Esophagus muscularis mucosa (tissue), 4 donors: ENCODE measurements at places on chromosomes 3 and 15. TPM values are rescaled to one million over a fixed set of nuclear protein-coding genes. Genes with fewer than 3 reads are reported as not detected.

BNC1 gene
- not detected for total RNA-seq

- no peaks in the 10 kb centered on the region for H3K36me3 ChIP-seq
- DNase-seq: no peak
- H3K27me3 ChIP-seq: no peaks in the 10 kb centered on the region
- H3K27ac ChIP-seq: no peak overlapping the region
Measured at GRCh38 chr3:10354361-10355015, 33.6 kb upstream of the SEC13 start.

DNA sequence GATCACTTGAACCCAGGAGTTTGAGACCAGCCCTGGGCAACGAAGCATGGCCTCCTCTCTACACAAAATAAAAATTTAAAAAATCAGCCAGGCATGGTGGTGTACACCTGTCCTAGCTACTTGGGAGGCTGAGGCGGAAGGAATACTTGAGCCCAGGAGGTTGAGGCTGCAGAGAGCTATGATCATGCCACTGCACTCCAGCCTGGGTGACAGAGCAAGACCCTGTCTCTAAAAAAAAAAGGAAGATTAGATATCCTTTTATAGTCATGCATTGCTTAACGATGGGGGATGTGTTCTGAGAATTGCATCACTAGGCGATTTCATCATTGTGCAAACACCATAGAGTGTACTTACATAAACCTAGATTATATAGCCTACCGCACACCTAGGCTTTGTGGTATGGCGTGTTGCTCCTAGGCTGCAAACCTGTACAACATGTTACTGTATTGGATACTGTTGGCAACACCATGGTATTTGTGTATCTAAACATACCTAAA, 12.6 kb downstream of the ALAS1 start:
- peaks cover 100% of the 10 kb centered on the region for H3K36me3 ChIP-seq
- no peaks in the 10 kb centered on the region for H3K4me1 ChIP-seq
- H3K27ac ChIP-seq: no peak overlapping the region
- no peak for DNase-seq

- H3K27me3 ChIP-seq: no peaks in the 10 kb centered on the region
- no peak overlapping the region for H3K27ac ChIP-seq
- no peaks in the 10 kb centered on the region for H3K36me3 ChIP-seq
- no peak overlapping the region for H3K4me3 ChIP-seq
- peaks cover 16% of the 10 kb centered on the region for H3K4me1 ChIP-seq
Measured at GRCh38 chr3:72082186-72082715, 297.3 kb upstream of the PROK2 start.

GRCh38 chr3:46900007-46900292, 22.4 kb downstream of the PTH1R start:
- H3K27me3 ChIP-seq: no peaks in the 10 kb centered on the region
- H3K4me3 ChIP-seq: no peak overlapping the region
- H3K36me3 ChIP-seq: no peaks in the 10 kb centered on the region
- H3K27ac ChIP-seq: no peak overlapping the region

CEP152 gene
- 10.1 TPM for total RNA-seq

DNA sequence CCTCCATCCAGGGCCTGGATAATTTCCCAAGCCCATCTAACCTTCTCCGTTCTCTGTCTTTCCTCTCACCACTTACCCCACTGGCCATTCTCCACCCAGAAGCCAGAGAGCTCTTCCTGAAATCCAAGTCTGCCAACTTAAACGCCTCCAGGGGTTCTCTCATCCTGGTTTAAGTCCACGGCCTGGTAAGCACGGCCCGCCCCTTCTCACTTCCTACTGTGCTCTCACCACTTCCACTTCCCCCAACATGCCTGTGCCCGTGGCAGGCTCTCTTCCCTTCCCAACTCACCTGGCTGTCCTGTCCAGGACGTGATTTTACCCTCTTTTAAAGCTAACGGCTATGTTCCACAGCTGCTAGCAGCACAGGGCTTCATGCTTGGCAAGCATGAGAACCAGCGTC, 1.7 kb upstream of the CX3CR1 start:
- no peaks in the 10 kb centered on the region for H3K36me3 ChIP-seq
- H3K27ac ChIP-seq: no peak overlapping the region
- DNase-seq: no peak
- H3K4me3 ChIP-seq: no peak overlapping the region
- no peaks in the 10 kb centered on the region for H3K27me3 ChIP-seq
- peaks cover 5% of the 10 kb centered on the region for H3K4me1 ChIP-seq

SERPINI2 gene
- not detected for total RNA-seq

CNTN3 gene
- 1.2 TPM for total RNA-seq

SEMA3G gene
- 7.1 TPM for total RNA-seq

KBTBD8 gene
- total RNA-seq: 2.5 TPM

CHRNA7 gene
- 2.8 TPM for total RNA-seq

CDHR4 gene
- total RNA-seq: not detected

- H3K27me3 ChIP-seq: no peaks in the 10 kb centered on the region
- no peak overlapping the region for H3K4me3 ChIP-seq
- peaks cover 22% of the 10 kb centered on the region for H3K36me3 ChIP-seq
- H3K27ac ChIP-seq: no peak overlapping the region
- DNase-seq: no peak
Measured at GRCh38 chr15:90547540-90547939, 17.8 kb downstream of the CRTC3 start.

GRCh38 chr3:133940536-133940935, 44.9 kb upstream of the RAB6B start:
- no peaks in the 10 kb centered on the region for H3K27me3 ChIP-seq
- no peak for DNase-seq
- peaks cover 22% of the 10 kb centered on the region for H3K4me1 ChIP-seq
- H3K4me3 ChIP-seq: no peak overlapping the region
- H3K27ac ChIP-seq: no peak overlapping the region

- no peaks in the 10 kb centered on the region for H3K36me3 ChIP-seq
- H3K4me3 ChIP-seq: no peak overlapping the region
- no peaks in the 10 kb centered on the region for H3K27me3 ChIP-seq
- no peak overlapping the region for H3K27ac ChIP-seq
- DNase-seq: no peak
Measured at GRCh38 chr3:106534206-106534605, 665.4 kb upstream of the CBLB start.

GRCh38 chr3:98806521-98806920, 43.4 kb downstream of the ST3GAL6 start:
- H3K4me3 ChIP-seq: no peak overlapping the region
- peaks cover 58% of the 10 kb centered on the region for H3K36me3 ChIP-seq
- H3K27me3 ChIP-seq: no peaks in the 10 kb centered on the region
- H3K4me1 ChIP-seq: no peaks in the 10 kb centered on the region
- DNase-seq: no peak

DNA sequence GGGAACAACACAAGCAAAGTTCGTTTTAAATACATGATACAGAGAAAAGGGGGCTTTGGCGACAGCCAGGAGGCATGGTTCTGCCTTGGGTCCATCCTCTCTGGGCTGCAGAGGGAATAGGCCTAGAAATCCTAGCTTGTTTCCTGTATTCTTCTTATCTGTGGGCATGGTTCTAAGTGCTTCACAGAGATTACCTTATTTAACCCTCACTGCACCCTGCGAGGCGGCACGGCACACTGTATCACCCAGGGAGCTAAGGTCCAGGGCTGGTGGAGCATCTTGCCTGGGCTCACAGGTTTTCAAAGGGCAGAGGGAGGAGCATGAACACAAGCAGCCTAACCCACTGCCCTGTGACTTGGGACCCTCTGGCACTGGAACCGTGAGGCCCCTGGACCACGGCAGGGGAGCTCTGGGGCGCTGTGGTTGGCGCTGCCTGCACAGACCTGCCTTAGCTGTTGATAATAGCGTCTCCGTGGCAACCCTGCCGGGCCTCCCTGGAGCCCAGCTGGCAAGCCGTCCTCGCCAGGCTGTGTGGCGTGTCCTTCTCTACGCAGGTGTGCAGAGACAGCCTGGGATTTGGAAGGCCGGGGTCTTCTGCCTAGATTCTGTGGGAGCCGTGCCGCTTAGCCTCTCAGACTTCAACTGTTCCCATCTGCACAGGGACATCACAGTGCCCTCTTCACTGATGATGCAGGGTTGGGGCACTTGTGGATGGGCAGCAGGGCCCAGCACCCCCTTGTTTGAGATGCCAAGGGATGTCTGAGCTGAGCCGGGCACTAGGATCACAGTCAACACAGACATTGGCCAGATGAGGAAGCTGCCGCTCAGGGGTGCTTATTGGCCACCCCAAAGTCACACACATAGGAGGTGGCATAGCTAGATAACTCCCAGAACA, 154.6 kb upstream of the TLE3 start:
- no peaks in the 10 kb centered on the region for H3K36me3 ChIP-seq
- H3K27me3 ChIP-seq: no peaks in the 10 kb centered on the region
- H3K4me3 ChIP-seq: no peak overlapping the region
- no peak for DNase-seq

GRCh38 chr15:72540606-72541237, 66.6 kb downstream of the ARIH1 start:
- no peak overlapping the region for H3K4me3 ChIP-seq
- no peak for DNase-seq
- no peaks in the 10 kb centered on the region for H3K27me3 ChIP-seq
- peaks cover 4% of the 10 kb centered on the region for H3K36me3 ChIP-seq

- no peaks in the 10 kb centered on the region for H3K27me3 ChIP-seq
- H3K4me3 ChIP-seq: no peak overlapping the region
- DNase-seq: no peak
- no peaks in the 10 kb centered on the region for H3K36me3 ChIP-seq
- no peak overlapping the region for H3K27ac ChIP-seq
Measured at GRCh38 chr15:87871258-87871681, 385.3 kb downstream of the NTRK3 start.

DNA sequence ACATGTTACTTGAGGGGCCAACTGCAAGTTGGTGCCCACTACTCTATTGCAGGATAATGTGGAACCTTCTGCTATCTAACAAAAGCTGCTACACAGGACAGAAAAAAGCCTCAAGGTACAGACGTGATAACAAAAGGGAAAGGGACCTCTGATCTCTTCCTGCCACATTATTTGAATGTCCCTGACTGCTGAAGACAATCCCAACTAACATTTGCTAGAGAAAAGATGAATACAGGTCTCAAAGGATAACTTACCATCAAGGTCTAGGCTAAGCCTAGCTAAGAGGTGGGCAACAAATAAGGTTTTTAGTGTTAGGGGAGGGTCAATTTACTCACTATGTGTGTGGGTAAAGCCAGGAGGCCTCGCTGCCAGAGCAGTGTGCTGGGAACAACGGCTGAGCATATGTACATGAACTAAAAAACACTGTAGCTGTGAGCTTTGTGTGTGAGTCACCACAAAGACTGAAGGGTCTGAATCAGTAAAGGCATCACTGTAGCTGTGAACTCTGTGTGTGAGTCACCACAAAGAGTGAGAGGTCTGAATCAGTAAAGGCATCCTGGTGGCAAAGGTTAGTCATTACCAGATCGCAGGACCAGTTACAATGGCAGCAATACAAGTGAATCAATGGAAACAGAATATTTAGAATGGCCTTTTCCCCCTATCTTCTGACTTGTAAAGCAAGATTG, 111.7 kb downstream of the LMLN start:
- H3K4me3 ChIP-seq: no peak overlapping the region
- H3K4me1 ChIP-seq: no peaks in the 10 kb centered on the region
- no peak for DNase-seq

POPDC2 gene
- 92.6 TPM for total RNA-seq
